ENCODE measurements at places on chromosomes 1 and 21.

- no peak for DNase-seq
Measured at GRCh38 chr1:29017235-29017634, 102.9 kb downstream of the EPB41 start.

DNA sequence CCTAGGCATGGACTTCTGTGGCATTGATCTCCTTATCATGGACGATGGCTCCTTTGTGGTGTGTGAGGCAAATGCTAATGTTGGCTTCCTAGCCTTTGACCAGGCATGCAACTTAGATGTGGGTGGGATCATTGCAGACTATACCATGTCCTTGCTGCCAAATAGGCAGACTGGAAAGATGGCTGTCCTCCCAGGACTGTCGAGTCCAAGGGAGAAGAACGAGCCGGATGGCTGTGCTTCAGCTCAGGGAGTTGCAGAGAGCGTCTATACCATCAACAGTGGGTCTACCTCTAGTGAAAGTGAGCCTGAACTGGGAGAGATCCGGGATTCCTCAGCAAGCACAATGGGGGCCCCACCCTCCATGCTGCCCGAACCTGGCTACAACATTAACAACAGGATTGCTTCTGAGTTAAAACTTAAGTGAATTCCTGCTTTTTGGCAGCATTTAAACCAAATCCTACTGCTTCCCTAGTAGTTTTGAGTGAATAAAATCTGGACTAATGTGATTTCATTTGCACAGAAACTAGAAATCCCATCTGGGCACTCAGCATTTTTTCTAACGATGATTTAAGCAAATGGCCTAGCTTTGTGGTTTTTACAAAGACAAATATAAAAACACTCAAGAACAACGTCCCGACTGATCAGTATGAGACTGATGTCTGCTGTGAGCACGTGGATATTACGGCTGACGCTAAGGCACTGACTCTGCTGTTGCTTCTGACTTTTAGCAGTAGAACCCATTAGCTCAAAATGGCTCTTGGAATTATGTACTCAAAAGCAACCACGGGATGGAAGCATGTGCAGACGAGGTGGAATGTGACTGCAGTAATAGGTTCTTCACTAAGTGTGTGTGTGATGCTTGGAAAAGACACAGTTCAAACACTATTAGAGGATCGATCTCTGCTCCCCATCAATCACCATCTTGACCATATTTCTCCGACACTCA lies 34.2 kb downstream of the RIMKLA start:
- DNase-seq, result no peak

DNA sequence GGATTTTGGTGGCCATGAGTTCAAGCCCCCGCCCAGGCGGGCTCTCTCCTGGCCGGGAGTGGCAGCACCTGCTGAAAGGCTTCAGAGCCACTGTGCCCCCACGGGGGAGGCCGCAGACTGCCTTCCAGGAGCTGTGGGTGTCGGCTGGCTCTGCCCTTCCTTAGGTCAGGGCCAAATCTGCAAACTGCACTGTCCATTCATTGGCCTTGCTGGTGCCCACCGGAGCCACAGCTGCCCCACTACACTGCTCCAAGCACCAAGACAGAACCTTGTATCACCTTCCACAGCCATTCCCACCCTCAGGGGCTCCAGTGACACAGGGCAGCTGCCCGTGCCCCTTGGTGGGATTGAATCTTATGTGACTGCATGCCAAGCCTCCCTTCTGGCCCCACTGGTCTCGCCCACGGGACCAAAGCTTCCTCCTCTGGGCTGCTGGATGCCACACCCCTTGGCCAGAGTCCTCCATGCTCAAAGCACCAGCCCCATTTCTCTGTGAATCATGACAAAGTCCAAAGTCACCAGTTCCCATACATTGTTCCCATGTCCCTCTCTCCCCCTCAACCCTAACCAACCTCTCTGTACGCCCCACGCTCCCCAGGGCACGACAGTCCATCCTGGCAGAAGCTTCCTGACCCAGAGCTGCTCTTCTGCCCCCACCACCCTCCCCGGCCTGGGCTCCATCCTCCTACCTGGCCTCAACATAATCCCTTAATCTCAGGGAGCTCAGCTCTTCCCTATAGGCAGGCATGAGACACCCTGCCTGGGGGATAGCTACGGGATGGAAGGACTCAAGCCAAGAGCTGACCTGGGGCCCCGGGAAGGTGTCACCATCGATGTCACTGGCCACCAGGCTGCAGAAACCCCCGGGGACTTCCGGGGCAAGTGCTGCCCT lies 20.9 kb upstream of the GPR153 start:
- DNase-seq, result no peak

GRCh38 chr1:32894019-32894600 lies 7.1 kb downstream of the TMEM54 start:
- no peak for DNase-seq

GRCh38 chr1:3790500-3790923 lies 5.8 kb downstream of the LRRC47 start:
- no peak for DNase-seq

DNA sequence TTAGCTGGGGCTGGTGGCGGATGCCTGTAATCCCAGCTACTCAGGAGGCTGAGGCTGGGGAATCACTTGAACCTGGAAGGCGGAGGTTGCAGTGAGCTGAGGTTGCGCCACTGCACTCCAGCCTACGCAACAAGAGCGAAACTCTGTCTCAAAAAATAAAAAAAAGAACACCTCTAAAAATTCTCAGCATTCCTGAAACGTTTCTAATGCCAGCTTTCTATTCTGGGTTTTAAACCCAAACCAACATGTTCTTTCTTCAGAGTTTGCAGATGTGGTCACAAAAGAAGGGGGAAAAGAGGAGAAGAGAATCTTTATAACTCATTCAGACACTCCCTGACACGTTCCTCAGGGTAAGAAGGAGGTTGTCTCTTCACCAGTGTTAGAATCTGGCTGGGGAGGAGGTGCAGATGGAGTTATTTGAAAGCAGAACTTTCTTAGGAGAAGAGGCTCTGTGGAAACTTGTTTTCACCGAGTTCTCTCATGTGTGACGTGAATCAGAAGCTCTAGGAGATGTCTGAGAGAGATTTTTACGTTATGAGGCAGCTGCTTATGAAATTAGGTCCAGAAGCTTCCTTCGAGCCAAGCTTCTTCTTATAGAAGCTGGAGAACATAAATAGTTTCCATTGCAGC lies 17.8 kb upstream of the CNR2 start:
- no peak for DNase-seq

GRCh38 chr1:186178426-186179043 lies 196.5 kb downstream of the TPR start:
- no peak for DNase-seq

GRCh38 chr1:51423073-51423821 lies 92.9 kb upstream of the TTC39A start:
- no peak for DNase-seq

GRCh38 chr1:90273241-90273774 lies 278.4 kb downstream of the ZNF326 start:
- no peak for DNase-seq

GRCh38 chr1:234967121-234967520 lies 161.5 kb downstream of the TOMM20 start:
- DNase-seq, result no peak

- no peak for DNase-seq
Measured at GRCh38 chr1:156691191-156691590, 14.0 kb upstream of the NES start.

GRCh38 chr1:232390590-232390989 lies 239.3 kb downstream of the SIPA1L2 start:
- peak; percentile 43 for DNase-seq
